ENCODE measurements at places on chromosomes 4 and X. TPM values are rescaled to one million over a fixed set of nuclear protein-coding genes. Genes with fewer than 3 reads are reported as not detected.

The PABPC1L2B gene
- total RNA-seq: not detected

The MAGEA2B gene
- not detected for total RNA-seq

GRCh38 chr4:26930964-26931363 lies 70.3 kb downstream of the STIM2 start:
- no peak for DNase-seq
- H3K27me3 ChIP-seq: no peaks in the 10 kb centered on the region
- no peaks in the 10 kb centered on the region for H3K36me3 ChIP-seq
- H3K27ac ChIP-seq: no peak overlapping the region
- no peak overlapping the region for H3K4me3 ChIP-seq

The CYP4V2 gene
- 30.0 TPM for total RNA-seq

The TMPRSS11E gene
- total RNA-seq: not detected

DNA sequence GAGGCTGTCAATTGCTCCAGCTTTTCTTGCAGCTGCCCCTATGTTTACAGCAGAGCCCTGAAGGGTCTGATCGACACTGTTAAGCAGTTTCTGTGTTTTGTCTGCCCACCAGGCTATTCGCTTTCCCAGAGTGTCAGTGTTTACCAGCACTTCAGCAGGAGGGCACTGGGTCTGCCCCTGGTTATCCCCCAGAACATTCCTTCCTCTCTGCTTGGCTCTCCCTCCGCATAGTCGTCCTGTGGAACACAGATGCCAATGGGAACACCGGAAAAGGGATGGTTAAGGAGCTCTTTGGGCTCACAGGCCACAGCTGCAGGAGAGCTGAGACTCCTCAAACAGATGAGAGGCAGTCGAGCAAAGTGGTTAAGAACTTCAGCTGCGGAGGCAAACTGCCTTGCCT lies 71.3 kb upstream of the FBXW7 start:
- no peaks in the 10 kb centered on the region for H3K36me3 ChIP-seq
- H3K27ac ChIP-seq: no peak overlapping the region
- H3K4me3 ChIP-seq: no peak overlapping the region
- no peak for DNase-seq
- H3K4me1 ChIP-seq: no peaks in the 10 kb centered on the region
- no peaks in the 10 kb centered on the region for H3K27me3 ChIP-seq

The CXCL3 gene
- total RNA-seq: 0.35 TPM

GRCh38 chrX:10047133-10047532 lies 80.0 kb downstream of the CLDN34 start:
- no peaks in the 10 kb centered on the region for H3K4me1 ChIP-seq
- no peak overlapping the region for H3K4me3 ChIP-seq
- no peaks in the 10 kb centered on the region for H3K36me3 ChIP-seq

The IBSP gene
- total RNA-seq: not detected

The ADGRG2 gene
- total RNA-seq: not detected

DNA sequence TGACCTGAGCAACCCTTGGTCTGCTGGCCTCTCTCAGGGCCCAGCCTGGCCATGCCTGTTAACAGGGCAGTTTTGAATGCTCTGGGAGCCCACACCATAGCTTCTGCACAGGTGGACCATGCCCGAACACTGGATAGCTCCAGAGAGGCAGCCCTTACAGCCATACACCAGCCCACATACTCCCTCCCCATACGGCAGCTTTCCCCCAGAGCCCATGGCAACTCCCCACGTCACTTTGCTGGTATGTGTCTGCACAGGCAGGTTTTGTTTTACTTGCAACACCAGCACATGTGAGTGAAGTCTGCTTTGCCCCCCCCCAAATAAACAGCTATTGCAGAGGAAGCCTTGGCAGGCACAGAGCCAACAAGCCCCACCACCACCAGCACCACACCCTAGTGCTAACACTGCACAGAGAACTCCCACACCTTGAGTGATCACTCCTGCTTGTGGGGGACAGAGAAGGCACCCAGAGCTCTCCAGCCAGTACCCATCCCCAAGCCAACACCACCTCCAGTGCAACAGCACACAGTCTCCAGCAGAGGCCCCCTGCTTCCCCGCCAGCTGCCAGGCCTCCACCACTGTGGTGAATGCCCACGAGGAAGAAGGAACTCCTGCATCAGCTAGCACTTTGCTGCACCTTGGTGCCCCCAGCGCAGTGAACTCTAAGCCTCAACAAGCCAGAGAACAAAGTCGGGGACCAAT lies 87.3 kb downstream of the STPG2 start:
- H3K27me3 ChIP-seq: peaks cover 12% of the 10 kb centered on the region
- no peak overlapping the region for H3K4me3 ChIP-seq
- DNase-seq: no peak

DNA sequence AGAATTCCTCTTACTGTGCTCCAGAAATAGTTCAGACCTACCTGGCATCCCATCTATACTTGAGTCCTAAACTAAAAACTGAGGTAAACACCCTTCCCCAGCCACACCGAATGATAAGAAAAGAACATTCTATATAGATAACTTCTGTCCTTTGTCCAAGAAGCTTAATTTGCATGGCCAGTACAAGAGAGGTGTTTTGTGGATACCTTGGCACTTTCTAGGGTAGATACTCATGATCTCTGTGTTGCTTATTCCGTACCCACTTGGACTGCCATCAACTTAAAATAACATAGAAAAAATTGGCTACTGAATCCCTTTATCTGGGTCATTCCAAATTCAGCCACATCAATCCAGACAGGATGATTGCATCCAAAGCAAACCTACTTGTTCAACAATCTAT lies 1050.4 kb downstream of the STIM2 start:
- H3K4me1 ChIP-seq: no peaks in the 10 kb centered on the region
- no peaks in the 10 kb centered on the region for H3K27me3 ChIP-seq
- no peak for DNase-seq
- no peak overlapping the region for H3K27ac ChIP-seq

GRCh38 chr4:180640193-180640592 lies 1603.0 kb upstream of the TENM3 start:
- no peaks in the 10 kb centered on the region for H3K27me3 ChIP-seq
- H3K4me1 ChIP-seq: no peaks in the 10 kb centered on the region
- no peak overlapping the region for H3K4me3 ChIP-seq
- no peak overlapping the region for H3K27ac ChIP-seq

The DIPK2B gene
- total RNA-seq: not detected

The CYLC1 gene
- total RNA-seq: not detected

DNA sequence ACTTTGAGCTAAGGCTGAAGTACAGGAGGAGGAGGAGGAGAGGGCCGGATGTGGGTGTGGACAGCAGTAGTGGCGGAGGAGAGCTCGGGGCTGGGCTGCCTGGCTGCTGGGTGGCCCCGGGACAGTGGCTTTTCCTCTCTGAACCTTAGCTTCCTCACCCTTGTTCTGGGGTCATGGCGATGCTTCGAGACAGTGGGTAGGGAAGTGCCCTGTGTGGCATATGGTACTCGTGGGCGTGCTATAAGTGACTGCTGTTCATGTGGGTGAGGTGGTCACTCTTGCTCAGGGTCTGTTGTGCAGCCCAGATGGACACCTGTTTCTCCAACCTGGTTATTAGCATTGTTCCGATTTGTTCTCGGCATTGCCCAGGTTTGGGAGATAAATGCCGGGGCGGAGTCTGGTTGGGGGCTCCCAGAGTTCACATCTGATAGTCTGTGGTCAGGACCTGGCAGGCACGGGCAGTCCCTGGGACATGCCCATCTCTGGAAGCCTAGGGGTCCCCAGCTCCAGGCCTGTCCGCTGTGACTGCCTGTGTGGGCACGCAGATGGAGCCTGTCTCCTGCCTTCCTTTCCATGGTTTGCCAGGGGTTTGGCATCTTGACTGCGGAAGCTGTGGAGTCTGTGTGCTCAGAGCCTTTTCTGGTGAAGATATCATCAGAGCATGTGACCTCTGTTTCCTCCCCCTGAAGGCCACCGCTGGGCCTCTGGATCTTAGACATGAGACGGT lies 4.9 kb upstream of the CPZ start:
- no peaks in the 10 kb centered on the region for H3K36me3 ChIP-seq
- DNase-seq: no peak
- no peak overlapping the region for H3K27ac ChIP-seq
- H3K4me1 ChIP-seq: no peaks in the 10 kb centered on the region

GRCh38 chr4:30757357-30757756 lies 37.2 kb downstream of the PCDH7 start:
- H3K36me3 ChIP-seq: no peaks in the 10 kb centered on the region
- DNase-seq: no peak
- no peak overlapping the region for H3K27ac ChIP-seq

The FHDC1 gene
- 0.08 TPM for total RNA-seq

GRCh38 chrX:110964786-110965185 lies 131.2 kb upstream of the PAK3 start:
- no peaks in the 10 kb centered on the region for H3K27me3 ChIP-seq
- DNase-seq: no peak
- H3K27ac ChIP-seq: no peak overlapping the region
- H3K4me3 ChIP-seq: no peak overlapping the region

The NSUN7 gene
- total RNA-seq: 1.0 TPM

- no peaks in the 10 kb centered on the region for H3K4me1 ChIP-seq
- no peak overlapping the region for H3K27ac ChIP-seq
- H3K36me3 ChIP-seq: no peaks in the 10 kb centered on the region
- DNase-seq: no peak
Observed at GRCh38 chrX:108447303-108447702, 7.7 kb downstream of the COL4A5 start.

DNA sequence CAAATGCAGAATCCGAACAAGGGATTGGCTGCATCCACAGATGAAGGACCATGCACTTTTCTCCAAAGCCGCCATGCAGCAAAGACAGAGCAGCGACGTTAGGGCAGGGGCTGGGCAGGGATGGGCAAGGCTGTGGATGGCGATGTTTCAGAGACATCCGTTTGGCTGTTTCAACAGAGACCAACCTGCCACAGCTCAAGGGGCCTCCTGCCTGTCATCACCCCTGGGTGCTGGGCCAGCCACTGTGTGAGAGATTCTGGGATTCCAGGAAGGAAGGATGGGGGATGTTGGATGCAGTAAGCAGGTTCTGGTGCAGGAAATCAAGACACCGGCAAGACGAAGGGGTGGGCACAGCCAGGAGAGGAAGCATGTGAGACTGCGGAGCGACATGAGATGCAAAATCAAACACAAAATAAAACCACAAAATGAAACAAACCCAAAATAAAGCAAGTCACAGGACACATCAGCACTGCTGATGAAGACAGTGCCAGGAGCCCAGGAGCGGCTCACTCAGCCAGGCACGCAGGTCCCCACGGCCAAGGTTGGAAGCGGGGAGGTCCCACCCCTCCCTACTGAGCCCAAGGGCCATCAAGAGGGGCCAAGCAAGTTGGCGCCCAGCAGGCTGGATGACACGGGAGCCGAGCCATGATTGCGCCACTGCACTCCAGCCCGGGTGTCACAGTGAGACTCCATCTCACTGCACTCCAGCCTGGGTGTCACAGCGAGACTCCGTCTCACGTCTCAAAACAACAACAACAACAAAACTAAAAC lies 68.1 kb downstream of the FAM53A start:
- H3K36me3 ChIP-seq: no peaks in the 10 kb centered on the region
- no peaks in the 10 kb centered on the region for H3K27me3 ChIP-seq
- no peaks in the 10 kb centered on the region for H3K4me1 ChIP-seq
- H3K4me3 ChIP-seq: no peak overlapping the region
- H3K27ac ChIP-seq: peak overlapping the region; percentile 57

The GPR119 gene
- not detected for total RNA-seq

DNA sequence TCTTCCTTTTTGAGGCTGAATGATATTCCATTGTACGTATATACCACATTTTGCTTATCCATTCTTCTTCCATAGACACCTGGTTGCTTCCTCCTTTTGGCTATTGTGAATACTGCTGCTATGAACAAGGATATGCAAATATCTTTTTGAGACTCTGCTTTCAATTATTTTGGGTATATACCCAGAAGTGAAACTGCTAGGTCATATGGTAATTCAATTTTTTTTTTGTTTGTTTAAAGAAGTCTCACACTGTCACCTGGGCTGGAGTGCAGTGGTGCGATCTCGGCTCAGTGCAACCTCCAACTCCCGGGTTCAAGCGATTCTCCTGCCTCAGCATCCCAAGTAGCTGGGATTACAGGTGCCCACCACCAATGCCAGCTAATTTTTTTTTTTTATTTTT lies 75.3 kb downstream of the METTL14 start:
- H3K4me1 ChIP-seq: no peaks in the 10 kb centered on the region
- H3K4me3 ChIP-seq: no peak overlapping the region

GRCh38 chr4:89105726-89106125 lies 5.6 kb upstream of the TIGD2 start:
- no peak for DNase-seq
- H3K27ac ChIP-seq: no peak overlapping the region
- peaks cover 4% of the 10 kb centered on the region for H3K4me1 ChIP-seq
- H3K27me3 ChIP-seq: no peaks in the 10 kb centered on the region
- H3K36me3 ChIP-seq: no peaks in the 10 kb centered on the region

DNA sequence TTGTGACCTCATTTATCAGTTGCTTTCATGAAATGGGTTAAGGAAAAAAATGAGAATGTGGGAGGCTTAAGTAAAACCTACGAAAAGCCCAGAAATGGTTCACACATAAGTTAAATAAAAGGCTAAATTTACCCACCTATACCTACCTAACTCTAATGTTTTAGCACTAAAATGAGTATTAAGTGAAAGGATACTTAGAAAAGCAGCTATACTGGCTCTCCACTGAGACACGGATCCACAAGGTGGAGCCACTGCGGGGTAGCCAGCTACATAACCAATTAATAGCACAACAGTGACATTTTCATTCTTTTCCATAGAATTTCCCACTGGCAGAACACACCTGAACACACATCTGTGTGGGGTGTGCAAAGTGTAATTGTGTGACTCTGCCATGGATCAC lies 101.9 kb downstream of the MAML3 start:
- H3K36me3 ChIP-seq: no peaks in the 10 kb centered on the region
- peaks cover 18% of the 10 kb centered on the region for H3K4me1 ChIP-seq
- H3K27ac ChIP-seq: no peak overlapping the region
- no peak for DNase-seq
- H3K27me3 ChIP-seq: no peaks in the 10 kb centered on the region

The FRMD7 gene
- not detected for total RNA-seq

The MTNR1A gene
- total RNA-seq: not detected

The WWC2 gene
- 9.1 TPM for total RNA-seq

DNA sequence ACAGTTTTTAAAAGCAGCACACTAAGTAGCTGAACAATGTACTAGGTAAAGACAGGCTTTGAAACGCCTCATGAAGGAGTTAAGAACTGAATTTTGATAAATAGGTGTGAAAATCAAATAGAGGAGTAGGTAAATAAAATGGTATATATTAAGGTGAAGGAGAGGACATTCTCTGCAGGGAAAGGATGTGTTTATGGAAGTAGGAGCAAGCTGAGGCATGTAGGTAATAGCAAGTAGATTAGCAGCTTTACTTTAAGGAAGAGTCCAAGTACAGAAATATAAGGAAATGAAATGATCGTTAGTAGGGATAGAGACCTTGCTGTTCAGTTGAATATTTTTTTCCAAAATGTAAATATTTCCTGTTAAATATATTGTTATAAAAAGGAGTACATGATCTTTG lies 12.5 kb downstream of the METAP1 start:
- H3K36me3 ChIP-seq: no peaks in the 10 kb centered on the region
- no peaks in the 10 kb centered on the region for H3K27me3 ChIP-seq
- H3K4me1 ChIP-seq: no peaks in the 10 kb centered on the region
- H3K4me3 ChIP-seq: no peak overlapping the region
- DNase-seq: no peak

The DCLK2 gene
- total RNA-seq: not detected

- H3K4me3 ChIP-seq: no peak overlapping the region
- no peaks in the 10 kb centered on the region for H3K27me3 ChIP-seq
- DNase-seq: no peak
- no peaks in the 10 kb centered on the region for H3K36me3 ChIP-seq
- no peaks in the 10 kb centered on the region for H3K4me1 ChIP-seq
- no peak overlapping the region for H3K27ac ChIP-seq
Observed at GRCh38 chr4:187598196-187598595, 397.4 kb upstream of the ZFP42 start.

- H3K27me3 ChIP-seq: no peaks in the 10 kb centered on the region
- no peaks in the 10 kb centered on the region for H3K36me3 ChIP-seq
- no peak overlapping the region for H3K4me3 ChIP-seq
- H3K4me1 ChIP-seq: peaks cover 16% of the 10 kb centered on the region
- H3K27ac ChIP-seq: no peak overlapping the region
Observed at GRCh38 chrX:120463241-120463640, 5.9 kb downstream of the LAMP2 start.
